ENCODE measurements at places on chromosomes 6 and 20. TPM values are rescaled to one million over a fixed set of nuclear protein-coding genes. Genes with fewer than 3 reads are reported as not detected.
A peak's percentile ranks its signal among the peaks of the same experiment; 100 is the strongest.

DNA sequence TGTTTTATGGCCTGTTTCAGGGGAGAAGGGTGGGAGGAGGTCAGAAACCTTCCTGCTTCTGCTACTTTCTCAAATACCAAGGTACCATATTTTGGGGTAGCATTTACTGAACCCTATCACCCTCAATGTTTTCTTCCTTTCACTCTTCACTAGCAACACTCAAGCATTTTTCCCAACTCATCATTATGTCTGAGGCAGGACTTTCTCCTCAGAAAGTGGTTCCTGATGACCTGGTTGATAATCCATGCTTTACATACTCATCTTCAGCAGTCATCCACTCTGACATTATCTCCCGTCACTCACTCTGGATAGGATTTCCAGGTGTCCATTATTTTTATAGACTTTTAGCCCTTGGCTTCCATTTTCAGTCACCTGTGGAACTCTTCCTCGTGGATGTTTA lies 21.1 kb downstream of the ZNF292 start:
- H3K36me3 ChIP-seq, result no peaks in the 10 kb centered on the region
- no peak for DNase-seq
- no peaks in the 10 kb centered on the region for H3K27me3 ChIP-seq
- H3K4me1 ChIP-seq, result peaks cover 73% of the 10 kb centered on the region
- H3K4me3 ChIP-seq, result no peak overlapping the region

DNA sequence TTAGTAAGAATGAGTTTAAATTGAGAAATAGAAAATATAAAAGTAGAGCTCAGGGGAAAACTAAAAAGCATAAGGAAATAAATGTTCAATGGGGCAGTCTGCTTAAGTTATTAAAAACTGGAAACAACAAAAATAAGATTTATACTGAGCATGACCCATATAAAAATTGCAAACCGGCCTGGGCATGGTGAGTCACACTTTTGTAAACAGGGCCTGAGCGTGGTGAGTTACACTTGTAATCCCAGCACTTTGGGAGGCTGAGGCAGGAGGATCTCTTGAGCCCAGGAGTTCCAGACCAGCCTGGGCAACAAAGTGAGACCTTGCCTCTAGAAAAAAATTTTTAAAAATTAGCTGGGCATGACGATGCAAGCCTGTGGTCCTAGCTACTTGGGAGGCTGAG lies 74.6 kb downstream of the TMEM244 start:
- H3K4me3 ChIP-seq, result no peak overlapping the region
- H3K36me3 ChIP-seq, result no peaks in the 10 kb centered on the region
- H3K27me3 ChIP-seq, result no peaks in the 10 kb centered on the region
- no peak overlapping the region for H3K27ac ChIP-seq
- no peaks in the 10 kb centered on the region for H3K4me1 ChIP-seq

- DNase-seq, result no peak
- no peaks in the 10 kb centered on the region for H3K27me3 ChIP-seq
- H3K36me3 ChIP-seq, result no peaks in the 10 kb centered on the region
- no peak overlapping the region for H3K4me3 ChIP-seq
- no peaks in the 10 kb centered on the region for H3K4me1 ChIP-seq
Observed at GRCh38 chr6:17596085-17596484, 4.0 kb upstream of the FAM8A1 start.

- H3K27ac ChIP-seq, result no peak overlapping the region
- no peaks in the 10 kb centered on the region for H3K27me3 ChIP-seq
- no peak overlapping the region for H3K4me3 ChIP-seq
- no peak for DNase-seq
- H3K4me1 ChIP-seq, result no peaks in the 10 kb centered on the region
- H3K36me3 ChIP-seq, result no peaks in the 10 kb centered on the region
Observed at GRCh38 chr6:140809694-140810101, 1323.0 kb upstream of the GJE1 start.

DNA sequence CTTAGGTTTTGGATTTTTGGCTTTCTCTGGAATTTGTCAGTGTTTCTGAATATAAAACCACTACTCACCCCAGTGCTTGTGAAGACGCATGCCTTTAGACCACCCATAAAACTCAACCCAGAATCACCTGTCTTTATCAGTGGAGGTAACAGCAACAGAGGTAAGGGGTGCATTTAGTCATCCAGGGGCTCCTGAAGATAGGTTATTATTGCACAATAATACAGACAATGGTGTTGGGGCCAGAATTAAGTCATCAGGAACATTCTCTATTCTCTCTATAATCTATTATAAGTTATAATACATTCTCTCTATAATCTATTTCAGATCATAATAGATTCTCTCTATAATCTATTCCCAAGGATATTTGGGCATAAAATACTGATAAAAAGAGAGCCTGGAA lies 100.2 kb upstream of the KCNQ5 start:
- H3K36me3 ChIP-seq, result no peaks in the 10 kb centered on the region
- no peak overlapping the region for H3K4me3 ChIP-seq
- H3K27ac ChIP-seq, result no peak overlapping the region
- H3K4me1 ChIP-seq, result no peaks in the 10 kb centered on the region
- no peak for DNase-seq

The ULBP2 gene
- total RNA-seq, result not detected

DNA sequence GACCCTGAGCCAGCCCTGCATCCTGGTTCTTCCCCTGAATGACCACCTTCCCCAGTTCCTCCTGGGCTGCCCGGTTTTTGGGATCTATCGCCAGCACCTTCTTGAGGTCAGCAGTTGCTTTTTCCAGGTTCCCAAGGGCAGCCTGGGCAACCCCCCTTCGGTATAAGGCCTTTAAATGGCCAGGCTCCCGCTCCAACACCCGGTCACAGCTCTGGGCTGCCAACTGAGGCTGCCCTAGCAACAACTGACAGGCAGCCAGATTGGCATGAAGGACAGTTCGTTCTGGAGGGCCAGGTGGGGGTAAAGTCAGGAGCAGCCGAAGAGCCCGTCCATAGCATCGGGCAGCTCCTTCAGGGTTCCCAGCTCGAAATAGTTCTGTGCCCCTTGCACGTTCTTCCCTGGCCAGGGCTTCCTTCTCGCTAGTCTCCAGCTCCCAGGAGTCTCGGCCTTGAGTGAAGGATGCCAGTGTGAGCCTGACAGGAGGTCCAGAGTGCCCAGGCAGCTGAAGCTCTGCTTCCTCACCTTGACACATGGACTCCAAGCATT lies 778 bp upstream of the ATF6B start:
- H3K4me1 ChIP-seq, result peaks cover 18% of the 10 kb centered on the region
- H3K27ac ChIP-seq, result no peak overlapping the region
- H3K36me3 ChIP-seq, result no peaks in the 10 kb centered on the region
- DNase-seq, result no peak
- H3K4me3 ChIP-seq, result peak overlapping the region; percentile 87

- no peak overlapping the region for H3K27ac ChIP-seq
- DNase-seq, result no peak
- H3K27me3 ChIP-seq, result peaks cover 65% of the 10 kb centered on the region
- peaks cover 3% of the 10 kb centered on the region for H3K4me1 ChIP-seq
- no peak overlapping the region for H3K4me3 ChIP-seq
- no peaks in the 10 kb centered on the region for H3K36me3 ChIP-seq
Observed at GRCh38 chr20:17538517-17539170, 7.5 kb upstream of the BFSP1 start.

DNA sequence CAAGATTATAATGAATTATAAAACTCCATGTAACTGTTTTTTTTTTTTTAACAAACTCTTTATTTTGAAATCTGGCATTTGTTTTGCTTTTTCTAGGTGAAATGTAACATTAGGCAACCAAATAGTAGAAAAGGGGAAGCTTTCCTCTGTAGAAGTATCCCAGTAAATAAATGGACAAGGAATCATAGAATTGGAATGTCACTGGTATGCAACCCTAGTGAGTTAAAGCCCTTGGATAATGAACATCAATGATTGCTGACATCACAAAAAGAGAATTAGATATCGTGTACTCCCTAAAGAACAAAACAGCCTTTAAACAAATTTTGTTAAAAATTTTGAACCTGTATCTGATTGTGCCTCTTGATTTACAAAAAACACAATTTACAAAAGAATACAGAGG lies 93.9 kb upstream of the OGFRL1 start:
- no peaks in the 10 kb centered on the region for H3K36me3 ChIP-seq
- H3K4me3 ChIP-seq, result no peak overlapping the region
- no peak overlapping the region for H3K27ac ChIP-seq
- H3K27me3 ChIP-seq, result no peaks in the 10 kb centered on the region
- no peaks in the 10 kb centered on the region for H3K4me1 ChIP-seq
